H1 (cell line): ENCODE measurements at places on chromosomes 7 and 10. TPM values are rescaled to one million over a fixed set of nuclear protein-coding genes. Genes with fewer than 3 reads are reported as not detected.

The HACD1 gene
- 12.5 and 18.7 TPM in 2 replicates for polyA plus RNA-seq

GRCh38 chr7:74617180-74617744, 40.3 kb upstream of the GTF2I start:
- H3K27ac ChIP-seq: no peak overlapping the region
- peak; percentile 53 for DNase-seq
- H3K4me3 ChIP-seq: no peak overlapping the region
- peaks cover 7% of the 10 kb centered on the region for H3K4me1 ChIP-seq
- H3K27me3 ChIP-seq: no peaks in the 10 kb centered on the region

DNA sequence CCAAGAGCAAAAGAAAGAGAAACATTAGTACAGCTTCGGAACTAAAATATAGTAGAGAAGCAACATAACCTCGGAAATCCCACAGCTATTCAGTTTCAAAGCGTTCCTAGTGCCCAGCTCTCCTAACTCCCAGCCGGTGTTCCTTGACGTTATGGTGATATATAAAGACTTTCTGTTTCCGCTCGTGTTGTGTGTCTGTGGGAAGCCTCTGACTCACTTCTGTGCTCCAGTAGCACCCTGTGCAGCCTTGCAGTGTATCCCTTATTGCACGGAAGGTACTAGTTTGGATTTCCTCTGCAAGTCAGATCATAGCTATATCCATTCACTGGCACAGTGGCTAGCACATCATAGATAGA, 535 bp downstream of the ASAH2B start:
- H3K36me3 ChIP-seq: no peaks in the 10 kb centered on the region; the same call in 1 of the 2 replicates
- H3K27me3 ChIP-seq: no peaks in the 10 kb centered on the region
- H3K27ac ChIP-seq: no peak overlapping the region
- H3K4me3 ChIP-seq: peak overlapping the region; percentile 82

GRCh38 chr10:9911488-9911887, 1106.2 kb upstream of the CELF2 start:
- H3K27me3 ChIP-seq: no peaks in the 10 kb centered on the region
- H3K4me3 ChIP-seq: no peak overlapping the region
- DNase-seq: peak; percentile 56

- DNase-seq: no peak
- H3K27me3 ChIP-seq: no peaks in the 10 kb centered on the region
- H3K36me3 ChIP-seq: peaks cover 18% of the 10 kb centered on the region
- no peaks in the 10 kb centered on the region for H3K4me1 ChIP-seq
- H3K4me3 ChIP-seq: peak overlapping the region; percentile 86
Measured at GRCh38 chr10:95655571-95656290, 780 bp downstream of the ALDH18A1 start.
